ENCODE measurements at places on chromosomes 6 and 20.

DNA sequence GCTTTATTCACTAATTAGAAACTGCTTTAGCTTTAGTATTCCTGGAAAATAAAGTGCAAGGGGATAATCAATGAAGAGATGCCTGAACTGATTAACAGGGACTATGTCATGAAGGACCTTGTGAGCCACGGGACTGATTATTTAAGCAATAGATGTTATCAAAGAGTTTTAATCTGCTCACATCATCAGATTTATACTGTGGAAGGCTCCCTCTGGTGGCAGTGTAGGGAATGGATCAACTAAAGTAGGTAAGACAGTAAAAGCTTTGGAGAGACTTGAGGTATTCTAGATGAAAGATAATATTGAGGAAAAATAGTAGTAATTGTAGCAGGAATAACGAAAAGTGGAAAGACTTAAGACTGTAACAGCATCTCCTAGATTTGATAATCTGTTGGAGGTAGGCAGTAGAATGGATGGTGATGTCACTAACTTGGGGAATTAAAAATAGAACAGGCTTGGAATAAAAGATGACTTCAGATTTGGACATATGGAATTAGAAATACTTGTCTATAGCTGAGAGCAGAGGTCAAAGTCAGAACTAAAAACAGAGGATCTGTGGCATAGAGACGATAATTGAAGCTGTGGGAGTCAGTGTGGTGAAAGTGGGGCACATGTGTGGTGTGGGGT lies 80.3 kb upstream of the HTR1E start:
- peak; percentile 4 for DNase-seq

DNA sequence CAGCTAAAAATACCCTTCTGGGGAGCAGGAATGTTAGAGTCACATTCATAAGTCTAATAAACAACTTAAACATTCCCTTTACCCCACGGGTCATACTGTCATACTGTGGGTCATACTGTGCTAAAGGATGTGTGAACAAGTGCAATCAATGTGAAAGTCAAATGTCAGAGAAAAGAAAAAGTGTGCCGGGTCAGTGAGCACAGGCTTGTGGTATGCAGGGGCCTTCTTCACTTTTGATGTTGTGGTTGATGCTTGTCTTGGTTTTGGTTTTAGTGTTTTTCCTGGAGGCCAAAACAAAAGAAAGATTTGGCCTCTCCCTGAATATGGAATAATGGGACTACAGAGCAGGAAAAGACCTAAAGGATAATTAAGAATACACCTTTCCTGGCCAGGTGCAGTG lies 267.9 kb upstream of the PLN start:
- DNase-seq, result no peak

DNA sequence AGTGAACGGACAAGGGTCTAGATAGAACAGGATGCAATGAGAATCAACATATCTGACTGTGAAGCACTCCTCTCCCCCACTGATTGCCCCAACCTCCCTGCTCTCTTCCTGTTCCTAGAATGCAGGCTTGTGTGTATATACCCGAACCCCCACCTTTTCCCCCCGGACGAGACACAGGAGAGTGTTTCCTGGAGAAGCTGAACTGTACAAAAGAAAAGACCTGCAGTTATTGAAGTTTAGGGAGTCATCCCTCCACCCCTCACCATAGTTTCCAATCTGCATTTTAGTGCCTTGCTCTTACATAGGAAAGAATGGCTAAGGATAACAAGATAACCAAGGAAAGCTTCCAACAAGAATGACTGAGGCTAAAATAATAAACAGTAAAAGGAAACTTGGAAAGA lies 55.5 kb upstream of the PDE10A start:
- no peak for DNase-seq

DNA sequence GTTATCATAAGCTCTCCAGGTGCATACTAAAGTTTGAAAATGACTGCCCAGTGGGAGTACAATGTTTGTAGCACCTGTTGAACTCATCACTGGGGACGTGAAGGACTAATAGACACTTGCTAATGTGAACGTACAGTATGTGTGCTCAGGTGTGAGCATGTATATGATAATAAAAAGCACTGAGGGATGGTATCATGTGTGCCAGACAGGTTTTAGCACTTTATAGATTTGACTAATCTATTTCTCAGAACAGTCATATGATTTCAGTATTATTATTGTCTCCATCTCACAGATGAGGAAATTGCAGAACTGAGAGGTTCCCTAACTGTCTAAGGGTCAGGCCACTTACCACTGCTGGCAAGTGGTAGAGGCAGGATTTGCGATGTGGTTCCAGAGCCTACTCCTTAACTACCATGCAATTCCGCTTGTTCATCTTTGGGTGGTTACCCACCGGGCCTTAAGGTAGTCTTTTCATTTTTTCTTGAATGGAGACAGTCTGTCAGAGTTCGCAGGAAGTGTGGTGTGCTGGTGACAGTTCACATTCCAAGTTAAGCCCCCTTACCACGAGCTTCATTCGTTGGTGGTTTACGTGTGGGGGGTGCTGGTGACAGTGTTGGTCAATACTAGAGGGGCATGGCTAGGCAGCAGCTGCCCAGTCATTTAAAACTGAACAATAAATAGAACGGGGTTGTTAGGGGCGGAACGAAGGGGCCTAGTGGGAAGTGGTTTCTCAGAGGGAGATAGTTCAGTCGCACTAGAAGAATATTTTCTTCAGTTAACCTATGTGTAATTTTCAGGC lies 46.8 kb downstream of the RREB1 start:
- DNase-seq, result no peak

GRCh38 chr20:44489931-44490330 lies 14.3 kb downstream of the TTPAL start:
- DNase-seq, result no peak

GRCh38 chr6:130259557-130259956 lies 36.8 kb upstream of the SAMD3 start:
- no peak for DNase-seq

- no peak for DNase-seq
Observed at GRCh38 chr6:170031684-170032121, 259.2 kb downstream of the DLL1 start.

GRCh38 chr6:26200918-26201721 lies 113.9 kb downstream of the HFE start:
- DNase-seq, result no peak

DNA sequence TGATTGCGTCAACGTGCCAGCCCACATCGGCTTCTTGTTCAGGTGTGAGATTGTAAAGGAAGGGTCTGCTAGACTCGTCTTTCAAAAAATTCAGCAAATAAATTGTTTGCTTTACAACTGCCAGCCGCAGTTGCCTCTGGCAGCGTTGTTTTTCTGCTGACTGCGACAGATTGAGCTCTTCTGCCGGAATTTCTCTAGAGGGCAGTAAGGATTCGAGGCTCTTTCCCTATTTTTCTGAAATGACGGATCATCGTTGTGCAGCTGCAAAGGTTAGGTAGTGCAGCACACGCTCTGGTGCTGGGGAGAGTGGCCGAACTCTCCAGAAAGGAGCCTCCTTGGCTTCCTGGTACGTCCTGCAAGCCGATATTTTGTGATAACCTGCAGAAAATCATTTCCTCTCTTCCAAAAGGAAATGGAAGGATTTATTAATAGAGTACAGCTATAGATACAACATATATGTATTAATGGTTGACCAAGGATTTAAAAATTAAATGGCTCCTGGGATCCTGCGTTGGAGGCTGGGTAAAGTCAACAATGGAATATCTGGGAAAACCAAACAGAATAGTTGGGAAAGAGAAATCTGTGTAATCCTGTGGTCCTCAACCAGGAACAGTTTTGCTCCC lies 121.9 kb upstream of the ZFP64 start:
- peak; percentile 82 for DNase-seq
